Fibroblast of lung (primary cell): ENCODE measurements at places on chromosomes 13 and 19. TPM values are rescaled to one million over a fixed set of nuclear protein-coding genes. Genes with fewer than 3 reads are reported as not detected.

DNA sequence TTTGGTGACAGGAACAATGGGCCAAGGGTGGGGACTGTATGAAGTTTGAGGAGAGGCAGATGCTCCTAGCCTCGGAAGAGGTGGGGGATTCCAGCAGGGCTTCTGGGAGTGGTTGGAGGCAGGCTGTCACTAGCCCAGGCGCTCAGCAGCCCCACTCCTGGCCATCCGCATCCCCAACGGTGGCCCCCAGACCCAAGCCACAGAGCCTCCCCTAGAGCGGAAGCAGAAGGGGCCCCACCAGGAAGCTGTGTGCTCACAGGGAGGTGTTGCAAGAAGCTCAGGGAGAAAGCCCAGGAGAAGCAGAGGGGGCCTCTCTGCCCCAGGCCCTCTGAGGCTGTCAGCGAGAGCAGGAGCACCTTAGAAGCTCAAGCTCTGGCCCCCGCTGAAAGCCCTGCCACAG, 8.3 kb downstream of the PRAM1 start:
- no peaks in the 10 kb centered on the region for H3K4me1 ChIP-seq
- no peak for DNase-seq
- peaks cover under 1% of the 10 kb centered on the region for H3K36me3 ChIP-seq

The CNN1 gene
- total RNA-seq: 17.2 and 20.3 TPM in 2 replicates

GRCh38 chr13:99297331-99297730, 9.9 kb downstream of the GPR183 start:
- no peak overlapping the region for H3K4me3 ChIP-seq
- H3K4me1 ChIP-seq: no peaks in the 10 kb centered on the region
- H3K27me3 ChIP-seq: no peaks in the 10 kb centered on the region
- H3K27ac ChIP-seq: no peak overlapping the region
- H3K36me3 ChIP-seq: no peaks in the 10 kb centered on the region

DNA sequence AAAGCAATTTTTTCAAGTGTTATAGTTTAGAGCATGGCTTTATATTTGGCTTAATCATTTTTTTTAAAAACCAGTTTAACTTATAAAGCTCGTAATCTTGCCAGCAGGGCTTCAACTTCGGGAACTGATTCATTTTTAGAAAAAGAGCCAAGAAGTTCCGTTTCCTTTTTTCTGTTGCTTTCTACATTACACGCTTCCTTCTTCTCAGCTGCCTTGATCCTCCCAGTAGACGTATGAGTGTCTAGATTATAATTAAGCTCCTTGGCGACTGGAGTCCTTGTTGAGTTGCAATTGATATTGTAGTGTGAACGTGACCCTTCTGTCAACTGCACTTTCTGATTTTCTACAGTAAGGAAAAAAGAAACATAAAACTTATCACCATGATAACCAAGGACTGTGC, 497.2 kb downstream of the DIAPH3 start:
- no peaks in the 10 kb centered on the region for H3K36me3 ChIP-seq
- H3K27me3 ChIP-seq: no peaks in the 10 kb centered on the region
- H3K4me3 ChIP-seq: no peak overlapping the region

The ACP7 gene
- not detected in 2 replicates for total RNA-seq

- H3K4me3 ChIP-seq: no peak overlapping the region
- no peak overlapping the region for H3K27ac ChIP-seq
- no peaks in the 10 kb centered on the region for H3K27me3 ChIP-seq
- no peak for DNase-seq
- H3K36me3 ChIP-seq: no peaks in the 10 kb centered on the region
- no peaks in the 10 kb centered on the region for H3K4me1 ChIP-seq
These were observed 20.4 kb downstream of the ZNF578 start for GRCh38 chr19:52473655-52474350.

The ARMC6 gene
- total RNA-seq: 25.7 and 35.8 TPM in 2 replicates

GRCh38 chr19:19269952-19270694, 3.0 kb downstream of the TM6SF2 start:
- no peaks in the 10 kb centered on the region for H3K4me1 ChIP-seq
- H3K27me3 ChIP-seq: peaks cover 14% of the 10 kb centered on the region
- DNase-seq: no peak
- H3K36me3 ChIP-seq: no peaks in the 10 kb centered on the region
- no peak overlapping the region for H3K4me3 ChIP-seq
- no peak overlapping the region for H3K27ac ChIP-seq

DNA sequence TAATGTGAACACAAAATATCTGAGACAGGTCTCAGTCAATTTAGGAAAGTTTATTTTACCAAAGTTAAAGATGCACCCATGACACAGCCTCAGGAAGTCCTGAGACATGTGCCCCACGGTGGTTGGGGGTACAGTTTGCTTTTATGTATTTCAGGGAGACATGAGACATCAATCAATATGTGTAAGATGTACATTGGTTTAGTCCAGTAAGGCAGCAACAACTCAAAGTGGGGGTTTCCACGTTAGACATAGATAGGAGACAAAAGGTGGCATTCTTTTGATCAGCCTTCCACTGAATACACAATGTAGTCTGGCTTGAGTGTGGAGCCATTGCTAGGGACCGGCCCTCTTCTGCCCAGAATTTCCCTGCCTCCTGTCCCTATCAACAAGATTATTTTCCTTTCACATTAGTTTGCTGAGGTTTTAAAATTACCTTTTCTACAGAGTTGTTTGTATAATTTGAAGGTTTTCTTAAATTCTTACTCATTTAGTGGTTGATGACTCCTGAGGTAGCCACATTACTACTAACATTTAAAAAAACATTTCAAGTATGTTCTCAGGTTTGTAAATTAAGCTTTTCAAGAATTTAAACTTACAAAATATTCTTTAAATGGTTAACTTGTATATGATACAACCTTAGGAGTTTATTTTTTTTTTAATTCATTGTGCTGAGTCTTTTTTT, 33.2 kb downstream of the RNASEH2B start:
- no peaks in the 10 kb centered on the region for H3K27me3 ChIP-seq
- H3K27ac ChIP-seq: no peak overlapping the region

The DNMT1 gene
- total RNA-seq: 22.6 and 33.7 TPM in 2 replicates

- H3K27me3 ChIP-seq: no peaks in the 10 kb centered on the region
- peak; percentile 89 for DNase-seq
- H3K4me3 ChIP-seq: peak overlapping the region; percentile 89
- H3K27ac ChIP-seq: peak overlapping the region; percentile 44
These were observed 121.7 kb downstream of the MRPL57 start for GRCh38 chr13:21297914-21298831.

The CEACAM21 gene
- total RNA-seq: not detected in 2 replicates

DNA sequence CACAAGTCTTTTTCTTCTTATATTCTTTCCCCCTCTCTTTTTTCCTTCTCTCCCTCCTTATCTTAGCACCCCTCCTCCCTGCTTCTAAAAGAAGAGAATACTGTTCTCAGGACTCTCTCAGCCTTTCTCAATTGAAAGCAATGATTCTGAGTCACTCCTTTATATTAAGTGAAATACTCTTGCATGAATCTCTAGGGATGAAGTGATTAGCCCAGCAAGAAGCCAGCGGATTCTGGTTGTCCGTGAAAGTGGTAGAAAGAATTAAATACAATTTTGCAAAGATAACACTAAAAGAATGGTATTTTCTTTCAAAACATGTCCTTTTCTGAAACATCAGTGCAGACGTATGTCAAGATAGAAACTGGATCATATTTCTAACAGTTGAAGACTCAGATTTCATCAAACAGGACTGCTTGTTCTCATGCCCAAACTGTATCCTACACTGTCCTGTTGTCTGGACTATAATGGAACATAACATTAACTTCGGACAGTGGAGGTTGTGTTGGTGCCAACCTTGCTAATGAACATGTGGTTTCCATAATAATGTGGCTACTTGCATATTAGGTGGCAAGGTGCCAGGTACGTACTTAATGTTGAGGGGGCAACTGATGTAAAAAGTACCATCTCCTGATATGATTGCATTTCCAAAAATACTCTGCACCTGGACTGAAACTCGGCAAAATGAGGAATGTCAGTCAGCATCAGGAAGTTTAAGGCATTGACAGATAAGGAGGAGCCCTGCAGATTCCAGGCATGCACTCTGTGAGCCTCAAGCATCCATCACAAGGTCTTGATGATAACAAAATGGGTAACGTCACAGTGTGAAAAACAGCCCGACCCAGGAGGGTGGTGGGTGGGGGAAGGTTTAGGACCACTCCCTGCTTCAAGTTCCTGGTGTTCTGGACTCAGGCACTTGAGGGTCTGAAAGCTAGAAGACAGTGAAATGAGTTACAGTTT, 357.2 kb downstream of the DLEU7 start:
- peak; percentile 57 for DNase-seq
- H3K27ac ChIP-seq: no peak overlapping the region
- no peaks in the 10 kb centered on the region for H3K4me1 ChIP-seq
- H3K27me3 ChIP-seq: no peaks in the 10 kb centered on the region
- no peak overlapping the region for H3K4me3 ChIP-seq
- H3K36me3 ChIP-seq: no peaks in the 10 kb centered on the region

DNA sequence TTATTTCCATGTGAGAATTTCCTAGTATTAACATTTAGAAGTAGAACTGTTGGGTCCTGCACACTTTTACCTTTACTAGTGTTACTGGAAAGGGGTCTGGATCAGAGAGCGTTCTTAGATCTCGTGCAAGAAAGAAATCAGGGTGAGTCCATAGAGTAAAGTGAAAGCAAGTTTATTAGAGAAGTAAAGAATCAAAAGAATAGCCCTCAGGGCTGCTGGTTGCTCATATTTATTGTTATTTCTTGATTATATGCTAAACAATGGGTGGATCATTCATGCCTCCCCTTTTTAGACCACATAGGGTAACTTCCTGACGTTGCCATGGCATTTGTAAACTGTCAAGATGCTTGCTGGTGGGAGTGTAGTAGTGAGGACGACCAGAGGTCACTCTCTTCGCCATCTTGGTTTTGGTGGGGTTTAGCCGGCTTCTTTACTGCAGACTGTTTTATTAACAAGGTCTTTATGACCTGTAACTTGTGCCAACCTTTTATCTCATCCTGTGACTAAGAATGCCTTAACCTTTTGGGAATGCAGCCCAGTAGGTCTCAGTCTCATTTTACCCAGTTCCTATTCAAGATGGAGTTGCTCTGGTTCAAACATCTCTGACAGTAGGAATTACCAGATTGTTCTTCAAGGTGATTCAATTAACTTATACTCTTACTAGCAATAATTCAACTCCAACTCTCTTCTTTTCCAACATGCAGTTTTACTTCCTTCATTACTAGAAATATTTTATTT, 27.4 kb downstream of the NDFIP2 start:
- no peak overlapping the region for H3K4me3 ChIP-seq
- H3K36me3 ChIP-seq: no peaks in the 10 kb centered on the region
- H3K27ac ChIP-seq: no peak overlapping the region
- no peak for DNase-seq

GRCh38 chr13:105201351-105201750, 1334.1 kb downstream of the EFNB2 start:
- H3K27me3 ChIP-seq: no peaks in the 10 kb centered on the region
- no peaks in the 10 kb centered on the region for H3K4me1 ChIP-seq
- no peak overlapping the region for H3K4me3 ChIP-seq
- no peak for DNase-seq
- no peak overlapping the region for H3K27ac ChIP-seq
- no peaks in the 10 kb centered on the region for H3K36me3 ChIP-seq

GRCh38 chr13:112703449-112704284, 13.8 kb downstream of the ATP11A start:
- H3K4me1 ChIP-seq: no peaks in the 10 kb centered on the region
- no peak overlapping the region for H3K27ac ChIP-seq
- H3K4me3 ChIP-seq: no peak overlapping the region
- H3K27me3 ChIP-seq: no peaks in the 10 kb centered on the region
- no peaks in the 10 kb centered on the region for H3K36me3 ChIP-seq
